ENCODE measurements at places on chromosomes 7 and 10.

DNA sequence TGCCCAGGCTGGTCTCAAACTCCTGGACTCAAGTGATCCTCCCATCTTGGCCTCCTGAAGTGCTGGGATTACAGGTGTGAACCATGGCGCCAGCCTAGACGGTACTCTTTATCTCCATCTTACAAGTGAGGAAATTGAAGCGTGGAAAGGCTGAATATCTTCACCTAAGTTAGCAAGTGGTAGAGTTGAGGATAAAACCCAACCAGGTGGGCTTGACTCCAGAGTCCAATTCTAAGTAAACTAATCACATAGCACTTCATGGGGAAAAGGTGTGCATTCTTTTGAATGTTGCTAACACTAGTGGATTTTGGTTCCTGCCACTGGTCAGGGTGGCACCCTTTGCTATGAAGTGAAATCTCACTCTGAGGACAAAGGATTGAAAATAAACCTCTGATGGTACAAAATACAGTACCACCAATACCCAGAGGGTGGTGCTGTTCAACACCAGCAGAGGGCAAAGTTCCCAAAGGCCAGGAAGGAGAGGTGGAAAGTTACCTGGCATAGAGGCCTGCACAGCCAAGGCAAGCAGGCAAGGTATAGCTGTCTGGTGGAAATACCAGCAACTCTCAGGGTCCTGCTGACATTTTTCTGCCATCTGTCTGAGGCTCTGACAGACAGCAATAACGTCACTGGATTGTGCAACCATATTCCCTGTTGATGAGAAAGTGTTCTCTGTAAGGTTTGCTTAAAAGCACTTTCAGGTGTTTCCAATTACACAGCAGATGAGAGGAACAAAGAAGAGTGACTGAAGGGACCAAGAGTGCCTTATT is 17.6 kb downstream of the ZDHHC16 start:
- DNase-seq: peak; percentile 6

DNA sequence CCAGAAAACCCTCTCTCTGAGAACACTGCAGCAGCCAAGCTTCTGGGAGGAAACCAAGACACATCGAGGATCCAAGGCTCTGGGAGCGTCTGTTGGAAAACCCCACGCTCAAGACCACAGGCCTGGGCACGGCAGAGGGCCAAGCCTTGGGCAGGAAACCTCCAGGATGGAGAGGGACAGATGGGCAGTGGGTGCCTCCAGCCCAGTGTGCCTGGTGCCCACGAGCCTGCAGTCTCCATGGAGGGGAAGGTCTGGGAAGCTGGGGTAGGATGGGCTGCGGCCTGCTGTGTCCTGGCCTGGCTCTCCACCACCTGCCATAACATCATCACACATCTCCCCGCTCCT is 96.1 kb downstream of the FAM53B start:
- DNase-seq: no peak

- no peak for DNase-seq
Measured at GRCh38 chr7:105297985-105298384, 90.7 kb downstream of the SRPK2 start.

- no peak for DNase-seq
Measured at GRCh38 chr7:36019980-36020379, 133.1 kb upstream of the EEPD1 start.

- DNase-seq: no peak
Measured at GRCh38 chr7:78620920-78621319, 822.3 kb downstream of the PHTF2 start.

GRCh38 chr7:101790566-101791293 is 26.7 kb upstream of the CUX1 start:
- no peak for DNase-seq

- no peak for DNase-seq
Measured at GRCh38 chr7:130309986-130310385, 17.0 kb downstream of the CPA4 start.

Measured in activated effector memory CD4-positive, alpha-beta T cell treated with Interleukin-2 at 50 U/mL for 16 hours (primary cell).